ENCODE measurements at places on chromosomes 1 and 21. TPM values are rescaled to one million over a fixed set of nuclear protein-coding genes. Genes with fewer than 3 reads are reported as not detected.

DNA sequence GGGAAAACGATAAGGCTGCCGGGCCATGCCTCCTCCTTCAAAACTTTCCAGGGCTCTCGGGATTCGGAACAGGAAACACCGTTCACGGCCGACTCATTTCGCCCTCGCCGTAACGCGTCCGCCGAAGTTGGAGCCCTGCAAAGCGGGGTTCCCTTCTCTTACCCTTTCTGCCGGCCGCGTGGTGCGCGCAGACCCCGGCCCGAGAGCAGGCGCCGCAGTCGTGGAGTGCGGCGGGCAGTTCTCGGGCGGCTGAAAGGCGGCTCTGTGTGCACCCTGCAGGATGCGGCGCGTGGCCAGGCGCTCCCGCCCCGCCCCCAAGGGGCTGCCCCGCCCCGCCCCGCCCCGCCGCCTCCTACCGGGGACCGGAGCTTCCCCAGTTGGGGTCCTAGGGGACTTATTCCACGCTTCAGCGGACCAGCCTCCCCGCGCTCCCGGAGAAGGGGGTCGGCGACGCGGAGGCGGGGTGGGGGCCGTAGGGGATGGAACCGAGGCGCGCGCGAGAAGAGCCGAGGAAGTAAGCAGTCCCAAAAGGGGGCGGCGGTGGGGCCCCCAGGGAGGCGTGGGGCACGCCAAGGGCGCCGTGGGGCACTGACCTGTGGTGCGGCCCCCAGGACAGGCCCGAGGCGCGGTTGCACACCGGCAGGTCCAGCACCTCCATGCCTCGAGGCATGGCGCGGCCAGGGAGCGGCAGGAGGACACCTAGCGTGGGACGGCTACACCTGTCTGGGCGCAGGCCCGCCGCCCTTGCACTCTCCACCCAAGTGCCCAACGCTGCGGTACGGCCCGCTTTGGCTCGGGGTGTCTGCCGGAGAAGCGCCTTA lies at the start of gene MCOLN2:
MCOLN2 (minus strand) TSS at position 268 of the 821 bp plus-strand sequence; CDS start at position 27, 241 bp downstream.
- DNase-seq = peak; percentile 52

- DNase-seq = no peak
These were observed 392.3 kb upstream of the ADGRL2 start for GRCh38 chr1:81408419-81408818.

DNA sequence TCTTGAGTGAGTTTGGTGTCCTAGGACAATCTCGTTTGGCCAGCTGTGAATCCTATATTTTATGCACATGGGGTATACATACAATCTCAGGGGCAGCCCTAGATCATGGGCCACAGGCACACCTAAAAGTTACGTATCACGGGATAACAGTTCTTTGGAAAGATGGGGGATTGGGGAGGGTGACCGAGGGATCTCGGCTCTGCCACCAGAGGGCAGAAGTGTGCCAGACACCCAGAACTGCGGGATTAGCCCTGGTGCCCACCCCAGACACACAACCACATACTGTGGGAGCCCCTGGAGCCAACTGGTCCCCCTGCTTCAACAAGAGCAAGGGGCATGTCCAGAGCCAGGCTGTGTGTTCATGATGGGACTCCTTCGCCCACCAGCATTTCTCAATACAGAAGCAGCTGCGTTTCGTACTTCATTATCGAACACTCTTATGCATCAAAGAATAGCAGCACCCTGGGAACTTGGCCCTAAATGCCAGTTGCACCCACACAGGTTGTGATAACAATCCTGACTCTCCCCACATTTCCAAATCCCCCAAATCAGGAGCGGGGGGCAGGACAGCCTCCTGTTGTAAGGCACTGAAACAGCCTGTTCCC lies 37.4 kb downstream of the TMCO4 start:
- no peak for DNase-seq

Gene URB1
- 42.1 TPM for total RNA-seq

- DNase-seq = no peak
These were observed 55.0 kb downstream of the ALG14 start for GRCh38 chr1:95017775-95018174.

DNA sequence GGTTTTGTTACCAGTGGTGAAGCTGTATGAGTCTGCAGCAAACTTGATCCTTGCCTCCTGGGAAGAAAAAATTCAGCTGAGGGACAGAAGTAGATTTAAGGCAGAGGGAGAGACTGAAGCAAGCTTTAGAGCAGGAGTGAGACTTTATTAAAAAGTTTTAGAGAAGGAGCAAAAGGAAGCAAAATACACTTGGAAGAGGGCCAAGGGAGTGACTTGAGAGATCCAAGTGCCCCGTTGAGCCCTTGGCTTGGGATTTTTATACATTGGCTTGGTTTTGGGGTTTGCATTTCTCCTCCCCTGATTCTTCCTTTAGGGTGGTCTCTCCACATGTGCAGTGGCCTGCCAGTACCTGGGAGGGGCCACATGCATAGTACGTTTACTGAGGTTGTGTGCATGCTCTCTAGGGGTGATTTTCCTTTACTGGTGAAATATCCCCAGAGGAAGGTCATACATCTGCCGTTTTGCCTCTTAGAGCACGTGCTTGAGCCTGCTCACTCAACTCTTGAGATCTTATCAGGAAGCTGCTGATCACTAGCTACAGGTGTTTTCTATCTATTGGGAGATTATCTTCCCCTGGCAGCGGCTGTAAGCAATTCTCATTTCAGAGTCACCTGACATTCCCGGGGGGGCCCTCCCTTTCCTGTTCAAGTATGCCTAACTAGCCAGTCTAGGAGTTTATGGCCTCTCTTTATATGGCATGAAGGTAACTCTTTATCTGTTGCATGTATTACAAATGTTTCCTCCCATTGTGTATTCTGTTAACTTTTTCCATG lies 20.3 kb downstream of the FASLG start:
- DNase-seq = no peak

Gene SPATA17
- total RNA-seq = not detected

Gene NOTCH2
- 111 TPM for total RNA-seq

- DNase-seq = no peak
These were observed 1.5 kb upstream of the AKNAD1 start for GRCh38 chr1:108858230-108858950.

GRCh38 chr1:27217401-27217800 lies 17.0 kb upstream of the WDTC1 start:
- DNase-seq = no peak

Gene FMO5
- total RNA-seq = 0.17 TPM

- DNase-seq = no peak
These were observed 50.2 kb upstream of the TACSTD2 start for GRCh38 chr1:58627221-58627620.

- no peak for DNase-seq
These were observed 81.7 kb downstream of the DNM3 start for GRCh38 chr1:171922999-171923398.

Gene CR1L
- not detected for total RNA-seq

- DNase-seq = no peak
These were observed 106.6 kb downstream of the DUSP10 start for GRCh38 chr1:221635305-221635704.

- no peak for DNase-seq
These were observed 2.8 kb downstream of the AGTRAP start for GRCh38 chr1:11738783-11739182.

Gene RAP1GAP
- 0.23 TPM for total RNA-seq
